Kasumi-1 (cell line): ENCODE measurements at places on chromosomes 4 and X.

DNA sequence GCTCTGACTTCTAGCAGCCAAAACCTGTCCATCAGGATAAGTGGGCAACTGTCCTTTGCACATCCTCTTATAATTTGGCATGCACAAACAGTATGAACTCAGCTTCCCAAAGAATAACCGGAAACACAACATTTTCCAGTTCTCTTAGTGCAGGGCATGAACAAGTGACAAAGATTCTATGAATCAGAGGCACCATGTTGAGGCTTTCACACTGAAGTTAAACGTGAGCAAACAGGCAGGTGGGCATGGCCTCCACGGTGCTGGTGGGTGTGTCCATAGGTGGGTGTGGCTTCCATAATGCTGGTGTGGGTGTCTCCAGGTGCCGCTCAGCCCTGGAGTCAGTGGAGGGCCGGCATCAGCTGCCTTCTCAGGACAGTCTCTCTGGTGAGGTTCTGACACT, 196.5 kb downstream of the SMIM20 start:
- DNase-seq = no peak

DNA sequence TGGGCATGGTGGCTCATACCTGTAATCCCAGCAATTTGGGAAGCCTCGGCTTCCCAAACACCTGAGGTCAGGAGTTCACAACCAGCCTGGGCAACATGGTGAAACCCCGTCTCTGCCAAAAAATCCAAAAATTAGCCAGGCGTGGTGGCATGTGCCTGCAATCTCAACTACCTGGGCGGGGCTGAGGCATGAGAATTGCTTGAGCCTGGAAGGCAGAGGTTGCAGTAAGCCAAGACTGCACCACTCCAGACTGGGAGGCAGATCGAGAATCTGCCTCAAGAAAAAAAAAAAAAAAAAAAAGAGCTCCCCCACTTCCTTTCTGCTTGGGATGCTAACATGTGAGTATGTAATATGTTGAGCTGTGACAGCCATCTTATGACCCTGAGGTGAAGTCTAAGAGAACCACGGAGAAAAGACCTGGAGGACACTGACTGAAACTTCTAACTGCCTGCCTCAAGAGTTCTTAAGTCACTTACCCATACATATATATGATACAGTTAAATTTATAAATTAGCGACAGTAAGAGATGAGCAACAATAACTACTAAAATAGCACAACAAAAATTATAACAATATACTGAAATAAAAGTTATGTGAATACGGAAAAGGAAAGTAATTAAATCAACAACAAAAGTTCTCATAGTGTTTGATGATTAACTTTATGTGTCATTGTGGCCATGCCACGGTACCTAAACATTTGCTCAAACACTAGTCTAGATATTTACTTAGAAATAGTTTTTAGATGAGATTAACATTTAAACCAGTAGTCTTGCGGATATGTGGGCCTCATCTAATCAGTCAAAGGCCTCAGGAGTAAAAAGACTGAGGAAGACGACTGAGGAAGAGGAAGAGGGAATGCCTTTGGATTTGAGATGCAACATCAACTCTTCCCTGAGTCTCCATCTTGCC, 178.3 kb downstream of the OPHN1 start:
- DNase-seq = no peak

GRCh38 chr4:13986548-13986947, 359.0 kb upstream of the BOD1L1 start:
- no peak for DNase-seq

- peak; percentile 48 for DNase-seq
Measured at GRCh38 chr4:155667568-155668511, 1.2 kb downstream of the GUCY1A1 start.

- peak; percentile 68 for DNase-seq
Measured at GRCh38 chr4:84907145-84907544, 59.3 kb downstream of the WDFY3 start.

DNA sequence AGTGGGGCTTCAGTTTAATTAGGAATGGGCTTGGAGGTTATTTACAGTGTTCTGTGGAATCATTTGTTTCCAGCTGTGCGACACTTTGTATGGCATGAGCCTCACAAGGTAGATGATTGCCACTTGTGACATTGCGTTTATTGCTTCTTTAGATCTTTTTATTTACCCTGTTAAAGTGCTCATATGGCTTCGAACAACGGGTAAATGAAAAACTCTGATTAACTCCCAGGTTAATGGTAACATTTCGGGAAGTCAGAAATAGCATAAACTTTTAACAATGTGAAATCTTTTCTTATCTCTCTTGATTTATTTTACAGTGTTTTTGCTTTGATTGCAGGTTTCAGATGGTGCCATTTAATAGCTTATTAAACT, 494.3 kb downstream of the IDS start:
- no peak for DNase-seq

- DNase-seq = no peak
Measured at GRCh38 chrX:115339441-115340025, 50.0 kb downstream of the LUZP4 start.

GRCh38 chrX:149074398-149074797, 430.7 kb downstream of the IDS start:
- DNase-seq = peak; percentile 57

DNA sequence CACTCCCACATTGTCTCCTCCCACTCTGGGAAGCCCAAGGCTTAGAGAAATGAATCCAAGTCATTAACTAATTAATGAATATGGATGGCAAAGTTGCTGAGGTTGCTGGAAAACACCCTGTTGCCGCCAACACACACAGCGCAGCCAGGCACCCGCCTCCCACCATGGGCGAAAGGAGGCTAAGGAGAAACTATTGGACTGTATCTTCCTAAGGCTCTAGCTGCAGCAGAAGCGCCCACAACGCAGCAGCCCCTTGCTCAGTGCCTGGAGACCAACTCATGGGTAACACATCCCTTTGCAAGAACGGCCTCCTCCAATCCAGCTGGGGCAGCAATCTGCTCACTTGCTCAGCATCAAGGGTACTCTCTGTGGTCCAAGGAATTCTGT, 34.2 kb downstream of the TSC22D3 start:
- no peak for DNase-seq

DNA sequence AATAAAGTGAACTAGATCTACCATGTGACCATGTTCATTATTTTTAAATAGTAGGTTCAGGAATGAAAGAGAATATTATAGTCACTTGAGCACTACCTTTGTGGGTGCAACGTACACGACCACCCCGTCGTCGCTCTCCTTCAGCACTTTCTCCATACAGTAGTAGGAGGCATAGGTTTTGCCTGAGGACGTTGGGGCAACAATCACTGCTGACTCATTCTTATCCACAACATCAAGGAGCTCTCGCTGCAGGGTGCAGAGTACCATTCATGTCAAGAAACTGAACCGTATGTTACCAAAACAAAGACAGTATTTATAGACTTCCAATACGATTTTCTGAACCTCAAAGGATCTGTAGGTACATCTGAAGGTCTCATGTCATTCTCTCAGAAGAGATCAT, 44.7 kb downstream of the DDX60 start:
- no peak for DNase-seq

GRCh38 chr4:4542774-4543485, 1.1 kb upstream of the STX18 start:
- DNase-seq = no peak

GRCh38 chr4:8324640-8325239, 55.2 kb downstream of the HTRA3 start:
- DNase-seq = no peak

DNA sequence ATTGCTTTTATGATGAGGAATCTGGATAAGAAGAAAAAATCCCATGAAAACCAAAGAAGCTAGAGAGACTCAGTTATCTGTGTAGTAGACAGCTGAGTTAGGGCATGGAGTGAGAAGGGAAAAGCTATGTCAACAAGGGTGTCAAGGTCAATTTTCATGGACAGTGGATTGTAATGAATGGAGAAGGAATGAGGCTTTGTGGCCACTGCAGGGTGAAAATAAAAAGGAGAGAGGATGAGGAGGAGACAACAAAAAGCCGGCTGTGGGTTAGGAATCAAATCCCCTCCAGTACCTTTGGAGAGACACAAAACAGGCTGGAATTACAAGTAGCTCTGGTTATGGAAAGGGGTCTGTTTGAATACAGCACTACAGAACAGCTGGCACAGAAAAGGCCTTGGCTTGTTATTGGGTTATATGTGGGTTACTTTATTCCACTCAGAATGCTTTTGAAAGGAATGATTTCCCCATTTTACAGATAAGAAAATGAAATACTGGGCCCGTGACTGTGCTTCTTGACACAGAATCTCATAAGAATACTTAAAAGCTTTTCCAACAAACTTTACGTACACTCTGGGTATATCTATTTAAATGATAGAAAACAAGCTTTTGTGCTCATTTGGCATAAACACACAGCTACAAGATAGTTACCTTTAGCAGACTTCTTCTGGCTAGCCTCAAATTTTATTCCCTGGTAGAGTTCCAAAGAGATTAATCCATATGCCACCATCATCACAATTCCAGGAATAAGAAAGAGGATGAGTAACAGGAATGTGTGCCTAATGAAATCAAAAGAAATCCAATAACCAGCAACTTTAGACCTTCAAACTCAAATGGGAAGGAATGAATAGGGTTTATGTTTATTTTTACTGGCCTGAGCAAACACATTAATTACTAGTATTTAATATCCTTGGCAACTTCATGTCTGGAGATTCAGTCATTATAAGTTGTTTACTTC, 7.5 kb downstream of the CCKAR start:
- DNase-seq = no peak

- no peak for DNase-seq
Measured at GRCh38 chr4:168886351-168886750, 123.7 kb downstream of the CBR4 start.

- DNase-seq = no peak
Measured at GRCh38 chrX:56791456-56791855, 62.4 kb downstream of the NBDY start.

- DNase-seq = no peak
Measured at GRCh38 chrX:65634732-65635131, 32.7 kb upstream of the MSN start.
